ENCODE measurements at places on chromosomes 16 and 17.

DNA sequence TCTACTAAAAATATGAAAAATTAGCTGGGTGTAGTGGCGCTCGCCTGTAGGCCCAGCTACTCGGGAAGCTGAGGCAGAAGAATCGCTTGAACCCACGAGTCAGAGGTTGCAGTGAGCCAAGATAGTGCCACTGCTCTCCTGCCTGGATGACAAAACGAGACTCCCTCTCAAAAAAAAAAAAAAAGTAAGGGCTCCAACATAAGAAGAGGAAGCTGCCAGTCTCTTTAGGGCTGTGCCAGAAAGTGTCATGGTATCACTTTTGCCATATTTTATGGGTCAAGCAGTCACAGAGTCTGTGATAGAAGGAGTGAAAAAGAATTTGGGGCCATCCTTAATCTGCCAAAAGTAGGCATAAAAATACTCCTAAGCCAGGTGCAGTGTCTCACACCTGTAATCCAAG lies 1.4 kb upstream of the PIPOX start:
- peaks cover 37% of the 10 kb centered on the region for H3K27me3 ChIP-seq
- DNase-seq, result no peak
- H3K4me3 ChIP-seq, result no peak overlapping the region
- H3K4me1 ChIP-seq, result peaks cover 10% of the 10 kb centered on the region

GRCh38 chr17:17681744-17682292 lies 560 bp downstream of the RAI1 start:
- H3K36me3 ChIP-seq, result no peaks in the 10 kb centered on the region
- peak overlapping the region; percentile 78 for H3K4me3 ChIP-seq
- H3K4me1 ChIP-seq, result peaks cover 33% of the 10 kb centered on the region
- H3K27ac ChIP-seq, result no peak overlapping the region
- peaks cover 5% of the 10 kb centered on the region for H3K27me3 ChIP-seq
- no peak for DNase-seq

DNA sequence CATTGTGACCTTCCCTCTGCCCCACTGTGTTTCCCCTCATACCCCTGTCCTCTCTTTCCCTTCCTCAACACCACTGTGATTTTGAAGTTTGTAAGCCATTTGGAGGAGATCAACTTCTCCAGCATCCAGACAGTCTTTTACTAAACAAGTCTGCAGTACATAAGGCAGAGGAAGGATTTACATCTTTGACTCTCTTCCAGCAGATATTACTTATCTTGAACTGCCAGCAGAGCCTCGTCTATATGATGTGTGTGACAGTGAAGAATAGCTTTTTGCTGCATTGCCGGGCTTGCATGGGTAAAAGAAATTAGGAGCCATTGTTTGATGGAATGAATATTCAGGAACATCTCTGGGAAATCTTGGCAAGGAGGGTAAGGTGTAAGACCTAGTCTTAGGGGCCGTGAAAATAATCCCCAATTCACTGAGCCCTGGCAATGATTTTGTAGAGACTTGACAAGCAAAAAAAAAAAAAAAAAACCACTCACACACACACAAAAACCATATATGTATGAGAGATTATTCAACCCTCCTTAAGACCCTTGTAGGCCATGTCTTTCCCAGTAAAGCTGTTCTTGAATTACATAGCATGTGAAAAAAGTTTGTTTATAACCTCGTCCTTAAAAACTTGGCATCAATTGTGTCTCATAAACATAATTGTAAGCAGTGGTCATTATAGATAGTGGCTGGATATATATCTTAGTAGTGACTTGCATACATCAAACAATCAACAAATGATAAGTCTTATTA lies 903.9 kb downstream of the CDH11 start:
- H3K4me3 ChIP-seq, result no peak overlapping the region
- H3K27me3 ChIP-seq, result no peaks in the 10 kb centered on the region
- DNase-seq, result no peak
- H3K36me3 ChIP-seq, result no peaks in the 10 kb centered on the region
- H3K4me1 ChIP-seq, result no peaks in the 10 kb centered on the region

DNA sequence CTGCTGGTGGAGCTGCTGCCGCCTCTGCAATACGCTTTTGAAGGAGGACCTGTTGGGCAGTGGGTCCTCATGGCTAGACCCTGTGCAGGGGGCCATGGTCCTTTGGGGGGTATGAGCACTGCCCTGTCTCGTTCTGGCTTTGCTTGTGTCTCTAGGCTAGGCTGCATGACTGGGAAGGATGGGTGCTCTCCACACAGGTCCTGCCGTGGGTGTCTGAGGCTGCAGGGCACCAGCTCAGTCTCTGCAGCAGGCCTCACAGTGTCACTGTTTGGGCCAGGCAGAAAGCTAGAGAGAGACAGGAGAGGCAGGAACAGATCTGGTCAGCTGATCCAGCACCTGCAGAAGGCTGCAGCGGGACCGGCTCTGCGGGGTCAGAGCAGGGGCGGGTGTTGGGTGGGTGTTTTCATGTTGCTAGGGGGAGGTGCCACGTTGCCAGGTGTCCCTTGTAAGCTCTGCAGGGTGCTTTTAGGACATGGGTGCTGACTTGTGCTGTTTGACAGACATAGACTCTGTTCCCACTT lies 111.4 kb downstream of the SNX29 start:
- no peaks in the 10 kb centered on the region for H3K27me3 ChIP-seq
- peaks cover 25% of the 10 kb centered on the region for H3K4me1 ChIP-seq
- H3K4me3 ChIP-seq, result no peak overlapping the region
- DNase-seq, result no peak

DNA sequence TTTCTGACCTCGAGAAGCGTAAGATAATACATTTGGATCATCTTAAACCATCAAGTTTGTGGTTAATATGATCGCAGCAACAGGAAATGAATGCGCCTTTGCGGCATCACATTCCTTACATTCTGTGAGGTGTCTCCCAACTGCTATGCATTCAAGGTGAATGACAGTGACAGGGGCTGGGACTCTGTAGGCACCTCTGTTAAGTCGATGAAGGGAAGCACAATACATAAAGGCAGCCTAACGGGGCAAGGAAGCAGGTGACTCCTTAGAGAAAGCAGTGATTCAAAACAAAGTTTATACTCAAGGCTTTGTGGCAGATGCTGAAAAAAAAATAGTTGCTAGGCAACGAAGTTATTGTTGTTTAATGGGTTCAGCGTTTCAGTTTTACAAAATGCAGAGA lies 21.6 kb upstream of the EVPL start:
- peaks cover 91% of the 10 kb centered on the region for H3K36me3 ChIP-seq
- peak; percentile 32 for DNase-seq
- peaks cover 32% of the 10 kb centered on the region for H3K4me1 ChIP-seq
- H3K27ac ChIP-seq, result peak overlapping the region; percentile 96
- H3K27me3 ChIP-seq, result no peaks in the 10 kb centered on the region

GRCh38 chr17:57197466-57198071 lies 58.8 kb upstream of the MSI2 start:
- H3K27me3 ChIP-seq, result peaks cover 4% of the 10 kb centered on the region
- no peak for DNase-seq
- no peaks in the 10 kb centered on the region for H3K36me3 ChIP-seq

- peaks cover 18% of the 10 kb centered on the region for H3K27me3 ChIP-seq
- H3K4me3 ChIP-seq, result no peak overlapping the region
- no peak overlapping the region for H3K27ac ChIP-seq
Observed at GRCh38 chr16:58433569-58433951, 41.3 kb downstream of the GINS3 start.

DNA sequence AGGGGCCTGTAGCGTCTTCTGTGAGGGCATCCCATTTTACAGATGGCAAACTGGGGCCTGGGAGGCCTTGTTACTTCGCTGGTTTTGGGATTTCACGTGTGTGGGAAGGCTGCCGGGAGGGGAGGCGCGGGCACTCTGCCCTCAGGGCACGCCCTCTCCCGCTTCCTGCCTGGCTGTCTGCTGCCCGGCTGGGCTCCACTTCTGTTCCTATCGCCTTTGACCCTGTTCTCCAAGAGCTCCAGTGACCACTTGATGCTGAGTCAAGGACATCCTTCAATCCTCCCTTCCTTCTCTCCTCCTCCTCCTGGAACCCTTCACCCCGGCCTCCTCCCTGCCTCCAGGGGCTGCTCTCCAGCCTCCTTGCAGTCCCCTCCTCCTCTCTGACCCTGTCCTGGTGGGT lies 16.0 kb downstream of the SPNS3 start:
- H3K36me3 ChIP-seq, result no peaks in the 10 kb centered on the region
- DNase-seq, result no peak
- no peak overlapping the region for H3K4me3 ChIP-seq
- H3K27ac ChIP-seq, result no peak overlapping the region
- H3K4me1 ChIP-seq, result peaks cover 3% of the 10 kb centered on the region

GRCh38 chr16:65838001-65838400 lies 528.5 kb upstream of the CDH5 start:
- H3K36me3 ChIP-seq, result no peaks in the 10 kb centered on the region
- no peak overlapping the region for H3K27ac ChIP-seq
- H3K4me1 ChIP-seq, result no peaks in the 10 kb centered on the region
- H3K4me3 ChIP-seq, result no peak overlapping the region

DNA sequence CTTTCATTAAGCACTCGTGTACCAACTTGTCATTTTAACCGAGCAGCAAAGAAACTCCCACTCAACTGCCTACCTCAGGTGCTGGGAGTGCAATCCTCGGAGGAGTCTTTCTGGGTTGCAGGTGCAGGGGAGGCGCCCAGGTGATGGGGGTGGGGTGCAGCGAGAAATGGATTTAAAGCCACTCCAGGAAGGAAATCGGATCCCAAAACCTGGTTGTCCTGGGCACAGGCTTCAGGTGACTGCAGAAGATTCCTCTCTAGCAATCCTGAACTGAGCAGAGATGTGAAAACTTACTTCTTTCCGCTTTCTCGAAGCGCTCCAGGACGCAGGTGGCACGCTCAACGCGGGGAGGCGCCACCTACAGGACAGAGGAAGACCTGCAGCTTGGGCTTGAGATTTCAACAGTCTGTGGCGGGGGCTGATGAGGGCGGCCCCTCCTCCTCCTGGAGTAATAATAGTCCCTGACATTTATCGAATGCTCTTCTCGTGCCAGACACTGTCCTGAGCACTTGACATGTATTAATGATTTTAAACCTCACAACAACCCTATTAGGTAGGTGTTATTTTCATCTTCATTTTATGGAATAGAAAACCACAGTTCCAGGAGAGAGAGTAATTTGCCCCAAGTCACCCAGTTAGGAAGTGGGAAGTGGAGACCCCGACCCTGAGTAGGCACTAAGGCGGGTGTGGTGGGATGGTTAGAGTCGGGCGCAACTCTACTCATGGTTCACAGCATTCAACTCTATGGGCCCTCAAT lies 27.2 kb upstream of the SKAP1 start:
- H3K36me3 ChIP-seq, result no peaks in the 10 kb centered on the region
- H3K27ac ChIP-seq, result no peak overlapping the region
- DNase-seq, result peak; percentile 72
- H3K27me3 ChIP-seq, result peaks cover 18% of the 10 kb centered on the region

DNA sequence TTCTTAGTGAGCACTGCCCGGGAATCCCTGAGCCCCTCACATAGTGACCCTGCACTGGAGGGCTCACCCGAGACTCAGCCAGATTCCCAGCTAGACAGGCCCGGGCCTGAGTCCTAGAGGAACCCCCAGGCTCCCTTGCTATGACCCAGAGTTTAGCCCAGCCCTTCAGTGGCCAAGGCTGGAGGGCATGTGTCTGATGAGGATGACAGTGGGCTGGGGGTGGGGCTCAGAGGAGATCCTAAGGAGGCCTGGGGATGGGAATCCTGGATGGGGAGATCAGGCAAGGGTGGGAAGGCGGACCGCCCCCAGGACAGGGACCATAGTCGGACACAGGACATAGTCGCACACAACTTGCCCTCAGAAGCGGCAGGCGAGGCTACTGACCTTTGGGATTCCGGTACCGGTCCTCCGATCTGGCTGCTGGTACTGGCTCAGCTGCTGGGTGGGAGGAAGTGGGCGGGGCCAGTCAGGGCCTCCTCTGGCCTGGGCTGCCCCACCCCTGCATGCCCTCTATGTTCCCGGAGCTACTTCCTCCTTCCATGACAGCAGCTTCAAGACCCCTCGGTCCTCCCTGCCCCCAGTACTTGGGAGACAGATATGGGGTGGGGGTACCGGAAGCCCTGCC lies 1.1 kb downstream of the CD79B start:
- H3K36me3 ChIP-seq, result no peaks in the 10 kb centered on the region
- no peak overlapping the region for H3K27ac ChIP-seq
- H3K27me3 ChIP-seq, result peaks cover 14% of the 10 kb centered on the region
- no peak overlapping the region for H3K4me3 ChIP-seq
- DNase-seq, result no peak

DNA sequence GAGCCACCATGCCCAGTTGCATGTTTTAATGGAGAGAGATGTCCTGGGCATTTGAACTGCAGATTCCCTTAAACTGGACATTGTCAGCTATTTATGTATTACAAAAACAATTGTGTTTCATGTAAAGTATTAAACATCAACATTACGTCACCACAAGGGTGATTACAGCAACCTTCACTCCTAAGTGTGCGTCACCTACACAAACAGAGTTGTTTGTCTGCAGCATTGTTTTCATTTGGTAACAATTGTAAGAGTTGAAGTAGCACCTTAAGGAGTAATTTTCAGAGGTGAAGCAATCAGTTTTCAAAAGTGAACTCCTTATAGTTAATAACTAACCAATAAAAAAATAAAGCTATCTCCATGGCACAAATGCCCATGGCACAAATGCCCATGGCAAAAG lies 271.4 kb downstream of the IRX3 start:
- no peaks in the 10 kb centered on the region for H3K4me1 ChIP-seq
- H3K27ac ChIP-seq, result no peak overlapping the region
- H3K27me3 ChIP-seq, result no peaks in the 10 kb centered on the region
- DNase-seq, result no peak

Data from mesenchymal stem cell (in vitro differentiated cells and primary cell).